Body of pancreas (tissue), 4 donors: ENCODE measurements at places on chromosomes 2 and 18. TPM values are rescaled to one million over a fixed set of nuclear protein-coding genes. Genes with fewer than 3 reads are reported as not detected.
A peak's percentile ranks its signal among the peaks of the same experiment; 100 is the strongest.

DNA sequence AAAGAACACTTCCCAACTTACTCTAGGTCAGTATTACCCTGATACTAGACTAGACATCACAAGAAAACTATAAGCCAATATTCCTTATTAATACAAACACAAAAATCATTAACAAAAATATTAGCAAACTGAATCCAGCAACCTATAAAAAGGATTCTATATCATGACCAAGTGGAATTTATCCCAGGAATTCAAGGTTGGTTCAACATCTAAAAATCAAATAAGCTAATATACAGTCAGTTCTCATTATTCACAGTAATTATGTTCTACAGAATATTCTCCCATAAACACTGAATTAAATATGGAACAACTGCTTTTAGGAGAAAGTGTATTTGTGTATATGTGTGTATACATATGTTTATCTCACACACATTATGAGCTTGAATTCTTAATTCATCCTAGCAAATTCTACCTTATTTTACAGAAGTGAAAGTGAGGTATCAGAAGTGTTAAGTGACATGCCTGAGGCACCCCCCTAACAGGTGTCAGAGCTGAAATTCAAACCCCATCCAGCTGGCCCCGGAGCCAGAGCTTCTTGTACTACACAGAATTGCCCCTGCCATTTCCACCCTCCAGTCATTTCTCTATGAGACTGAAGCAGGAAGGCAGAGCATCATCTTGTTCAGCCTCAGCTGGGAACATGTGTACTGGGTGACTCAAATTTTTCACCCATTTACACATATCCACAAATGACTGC, 77.8 kb downstream of the MALT1 start:
- no peak for DNase-seq

- no peak for DNase-seq
These were observed 36.1 kb downstream of the PSTPIP2 start for GRCh38 chr18:46035696-46036680.

Gene RIF1
- total RNA-seq: 22.6 TPM

DNA sequence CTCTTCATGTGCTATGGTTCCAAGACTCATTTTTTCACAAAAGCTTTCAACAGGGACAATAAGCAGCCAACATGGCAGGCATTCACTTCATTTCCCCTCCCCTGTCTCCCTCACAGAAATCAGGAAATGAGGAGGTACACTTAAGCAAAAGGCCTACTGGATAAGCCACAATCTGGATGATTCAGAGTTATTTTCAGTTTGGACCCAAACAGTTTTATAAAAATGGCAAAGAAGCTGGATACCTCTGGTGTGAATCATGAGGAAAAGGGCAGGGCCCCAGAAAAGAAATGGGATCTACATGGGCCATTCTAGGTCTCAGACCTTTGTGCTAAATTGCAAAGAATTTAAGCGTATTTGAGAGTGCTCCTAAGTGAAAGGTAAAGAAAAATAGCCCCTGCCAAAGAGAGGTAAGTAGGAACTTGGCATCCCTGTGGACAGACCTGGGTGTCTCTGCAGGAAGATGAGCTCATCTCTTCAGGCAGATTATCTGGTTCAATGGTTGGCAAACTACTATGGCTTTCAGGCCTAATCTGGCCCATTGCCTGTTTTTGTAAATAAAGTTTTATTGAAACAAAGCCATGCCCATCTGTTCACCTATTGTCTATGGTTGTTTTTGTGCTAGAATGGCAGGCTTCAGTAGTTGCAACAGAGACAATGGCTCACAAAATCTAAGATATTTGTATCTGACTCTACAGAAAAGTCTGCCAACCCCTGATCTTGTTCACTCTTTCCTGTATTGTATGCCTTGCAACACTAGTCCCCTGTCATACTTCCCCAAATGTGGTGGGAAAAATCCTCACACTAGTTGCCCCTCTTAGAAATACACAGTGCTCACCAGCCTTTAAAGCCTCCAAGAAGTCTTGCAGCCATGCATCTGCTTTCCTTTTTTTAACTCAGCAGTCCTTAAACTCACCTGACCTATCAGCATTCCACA, 315.0 kb downstream of the ALK start:
- DNase-seq: no peak

DNA sequence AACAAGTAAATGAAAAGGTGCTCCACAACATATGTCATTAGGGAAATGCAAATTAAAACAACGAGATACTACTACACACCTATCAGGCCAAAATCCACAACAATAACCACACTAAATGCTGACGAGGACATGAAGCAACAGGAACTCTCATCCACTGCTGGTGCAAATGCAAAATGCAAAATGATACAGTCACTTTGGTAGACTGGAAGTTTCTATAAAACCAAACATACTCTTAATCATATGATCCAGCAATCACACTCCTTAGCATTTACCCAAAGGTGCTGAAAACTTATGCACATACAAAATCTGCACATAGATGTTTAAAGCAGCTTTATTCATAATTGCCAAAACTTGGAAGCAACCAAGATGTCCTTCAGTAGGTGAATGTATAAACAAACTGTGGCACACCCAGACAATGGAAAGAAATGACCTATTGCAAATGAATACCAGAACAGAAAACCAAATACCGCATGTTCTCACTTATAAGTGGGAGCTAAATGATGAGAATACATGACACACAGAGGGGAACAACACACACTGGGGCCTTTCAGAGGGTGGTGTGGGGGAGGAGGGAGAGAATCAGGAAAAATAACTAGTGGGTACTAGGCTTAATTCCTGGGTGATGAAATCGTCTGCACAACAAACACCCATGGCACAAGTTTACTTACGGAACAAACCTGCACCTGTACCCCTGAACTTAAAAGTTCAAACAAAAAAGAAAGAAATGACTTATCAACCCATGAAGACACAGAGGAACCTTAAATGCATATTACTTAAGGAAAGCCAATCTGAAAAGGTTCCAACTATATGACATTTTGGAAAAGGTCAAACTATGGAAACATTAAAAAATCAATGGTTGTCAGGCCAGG, 80.4 kb downstream of the ASXL2 start:
- DNase-seq: no peak

DNA sequence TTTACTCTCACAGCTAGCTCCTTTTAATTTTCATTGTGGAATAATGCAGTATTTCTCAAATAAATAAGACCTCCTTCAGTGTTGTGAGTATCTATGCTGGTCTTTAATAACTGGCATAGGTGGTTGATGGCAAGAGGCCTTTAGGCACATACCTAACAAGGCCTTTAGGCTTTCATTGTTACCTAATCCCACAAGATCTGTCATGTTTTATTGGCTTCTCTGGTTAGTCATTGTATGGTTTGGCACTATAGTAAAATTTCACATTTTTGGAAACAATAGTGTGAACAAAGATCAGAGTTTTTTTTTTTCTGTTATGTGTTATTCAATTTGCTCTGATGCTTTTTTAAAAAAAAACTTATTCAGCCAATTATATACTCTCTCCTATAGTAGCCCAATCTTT, 89.8 kb upstream of the NEUROD1 start:
- DNase-seq: no peak

DNA sequence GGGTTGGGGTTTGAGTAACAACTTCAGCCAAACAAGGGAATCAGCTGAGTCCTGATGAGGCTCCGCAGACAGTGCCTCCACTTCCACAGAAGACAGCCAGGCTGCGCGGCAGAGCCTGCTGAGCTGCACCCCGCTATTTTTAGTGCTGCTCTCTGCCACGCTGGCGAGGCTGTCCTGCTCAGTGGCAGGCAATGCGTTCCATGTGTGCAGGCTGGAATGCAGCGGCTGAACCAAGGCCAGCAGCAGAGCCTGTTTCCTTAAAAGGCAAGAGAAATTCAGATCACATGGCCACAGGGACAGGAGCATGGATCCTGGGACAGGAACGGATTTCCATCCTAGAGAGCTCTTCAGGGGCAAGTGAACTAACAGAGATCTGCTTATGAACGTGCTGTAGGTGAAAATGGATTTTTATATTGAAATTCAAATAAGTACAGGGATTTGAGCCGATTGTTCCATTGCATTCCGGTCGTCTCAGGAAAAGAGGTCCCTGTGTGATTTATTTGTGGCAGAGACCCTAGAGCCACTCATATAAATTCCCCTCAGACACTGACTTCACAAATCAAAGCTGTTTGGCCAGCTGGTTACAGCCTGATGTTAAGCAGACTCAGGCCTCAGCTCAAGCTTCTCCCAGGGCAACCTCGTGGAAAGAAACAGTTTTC, 98.7 kb downstream of the COL6A3 start:
- peak; percentile 75 for DNase-seq

- no peak for DNase-seq
These were observed 41.0 kb downstream of the CROCC2 start for GRCh38 chr2:240947176-240947575.

Gene UGT1A5
- not detected for total RNA-seq

- DNase-seq: no peak
These were observed 63.4 kb downstream of the ZNF516 start for GRCh38 chr18:76431437-76432273.

Gene DSG4
- total RNA-seq: not detected

- DNase-seq: no peak
These were observed 59.1 kb upstream of the PELI1 start for GRCh38 chr2:64203131-64203857.

Gene G6PC2
- total RNA-seq: 21.3 TPM

- peak; percentile 32 for DNase-seq
These were observed 26.8 kb upstream of the SP3 start for GRCh38 chr2:173991856-173992588.
